ENCODE measurements at places on chromosomes 1 and 21.
A peak's percentile ranks its signal among the peaks of the same experiment; 100 is the strongest.

GRCh38 chr1:207009182-207009850 is 23.2 kb downstream of the C1orf116 start:
- no peak for DNase-seq

- DNase-seq = no peak
Measured at GRCh38 chr21:38396325-38396724, 102.0 kb downstream of the ERG start.

DNA sequence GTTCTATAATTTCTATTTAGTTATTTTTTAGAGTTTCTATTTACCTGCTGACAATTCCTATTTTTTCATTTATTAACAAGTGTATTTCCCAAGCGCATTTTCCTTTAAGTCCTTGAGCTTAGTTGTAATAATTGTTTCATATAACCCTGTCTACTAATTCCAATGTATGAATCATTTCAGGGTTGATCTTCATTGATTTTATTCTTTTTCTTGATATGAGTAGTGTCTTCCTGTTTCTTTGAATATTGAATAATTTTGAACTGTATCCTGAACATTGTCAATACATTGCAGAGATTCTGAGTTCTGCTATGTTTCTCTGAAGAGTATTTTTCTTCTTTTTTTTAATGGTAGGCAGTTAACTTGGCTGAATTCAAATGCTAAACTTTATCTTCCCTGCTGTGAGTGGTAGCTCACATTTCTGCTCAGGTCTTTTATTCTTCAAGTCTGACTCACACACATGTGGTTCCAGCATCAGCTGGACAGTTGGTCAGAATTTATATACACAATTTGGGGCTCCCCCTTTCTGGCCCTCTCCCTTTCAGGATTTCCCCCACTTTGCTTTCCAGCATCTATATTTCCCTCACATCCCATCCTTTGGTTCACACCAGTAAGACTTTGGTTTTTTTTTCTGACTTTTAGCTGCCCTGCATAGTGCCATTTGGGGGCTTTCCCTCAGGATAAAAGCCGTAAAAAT is 54.4 kb upstream of the WDR26 start:
- no peak for DNase-seq

DNA sequence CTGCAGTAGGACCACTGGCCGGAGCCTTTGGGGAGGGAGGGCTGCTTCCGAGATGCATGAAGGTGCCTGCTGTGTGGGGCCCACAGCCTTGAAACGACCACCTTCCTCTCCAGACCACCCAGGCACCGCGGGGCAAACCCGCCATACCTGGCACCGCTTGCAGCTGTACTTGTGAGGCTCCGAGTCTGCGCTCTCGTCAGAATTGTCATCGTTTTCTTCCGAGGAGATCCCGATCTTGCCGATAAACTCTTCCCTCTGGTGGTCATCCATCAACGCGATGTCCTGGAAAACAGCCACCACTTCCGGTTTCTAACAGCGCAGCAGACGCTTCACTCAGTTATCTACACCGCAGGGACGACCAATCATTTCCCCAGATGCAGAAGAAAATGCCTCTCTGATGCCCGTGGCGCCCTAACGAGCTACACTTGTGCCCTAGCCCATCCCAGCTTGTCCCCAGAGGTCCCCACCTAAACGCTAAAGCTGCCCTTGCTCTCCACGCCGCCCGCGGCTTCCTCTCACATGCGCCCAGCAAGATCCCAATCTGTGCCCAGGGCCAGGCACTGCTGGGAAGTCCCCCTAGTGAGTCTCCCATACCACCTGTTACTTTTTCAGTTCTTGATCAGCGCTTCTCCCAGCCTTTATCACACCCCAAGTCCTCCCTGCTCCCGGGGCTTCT is 55.0 kb upstream of the RIPK4 start:
- DNase-seq = no peak

GRCh38 chr1:212620293-212620692 is 11.7 kb downstream of the ATF3 start:
- no peak for DNase-seq

- no peak for DNase-seq
Measured at GRCh38 chr1:221454096-221454495, 287.8 kb downstream of the DUSP10 start.

- no peak for DNase-seq
Measured at GRCh38 chr1:156937883-156938282, 17.5 kb downstream of the LRRC71 start.

- no peak for DNase-seq
Measured at GRCh38 chr1:159275891-159276290, 26.2 kb upstream of the FCER1A start.

GRCh38 chr1:172742599-172743500 is 83.9 kb downstream of the FASLG start:
- DNase-seq = peak; percentile 17

DNA sequence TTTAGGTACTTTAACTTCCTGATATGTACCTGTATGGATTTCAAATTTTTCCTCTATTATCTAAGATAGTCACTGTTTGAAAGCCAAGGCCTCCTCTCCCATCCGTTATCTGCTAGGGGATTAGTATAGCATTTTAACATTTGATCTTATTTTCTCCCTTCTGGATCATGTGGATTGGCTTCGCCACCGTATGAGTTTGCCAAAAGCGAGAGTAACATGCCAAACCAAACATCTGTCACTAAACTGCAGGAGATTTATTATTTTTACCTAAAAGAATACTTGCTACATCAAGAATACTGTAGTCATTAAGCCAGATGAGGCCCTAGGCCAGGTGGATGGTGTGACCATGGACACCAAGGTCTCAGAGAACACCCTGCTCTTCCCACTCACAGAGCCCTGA is 28.5 kb upstream of the EEIG2 start:
- DNase-seq = no peak

Measured in activated CD4-positive, alpha-beta T cell treated with anti-CD3 and anti-CD28 coated beads, Interleukin-2, amount 10 ng/mL, durations not matched to agents 7 days and 5 days (primary cell).